ENCODE measurements at places on chromosomes 3 and 15.

GRCh38 chr3:101867511-101867910 lies 18.2 kb downstream of the NFKBIZ start:
- no peak for ATAC-seq

DNA sequence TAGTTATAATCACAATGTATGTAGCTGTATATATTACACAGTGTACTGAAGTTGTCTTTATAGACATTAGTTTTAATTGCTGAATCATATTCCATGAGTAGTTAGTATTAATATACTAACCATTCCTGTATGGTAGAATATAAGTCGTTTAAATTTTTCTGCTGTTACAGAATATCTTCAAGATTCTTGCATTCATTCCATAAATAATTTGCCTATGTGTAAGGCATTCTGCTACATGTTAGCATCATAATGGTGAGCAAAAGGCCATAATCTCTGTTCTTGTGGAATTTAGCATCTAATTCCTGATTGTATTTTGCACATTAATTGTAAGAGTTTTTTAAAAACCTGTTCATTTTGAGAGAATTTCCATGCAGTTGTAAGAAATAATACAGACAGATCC lies 14.1 kb downstream of the GYG1 start:
- no peak for ATAC-seq

DNA sequence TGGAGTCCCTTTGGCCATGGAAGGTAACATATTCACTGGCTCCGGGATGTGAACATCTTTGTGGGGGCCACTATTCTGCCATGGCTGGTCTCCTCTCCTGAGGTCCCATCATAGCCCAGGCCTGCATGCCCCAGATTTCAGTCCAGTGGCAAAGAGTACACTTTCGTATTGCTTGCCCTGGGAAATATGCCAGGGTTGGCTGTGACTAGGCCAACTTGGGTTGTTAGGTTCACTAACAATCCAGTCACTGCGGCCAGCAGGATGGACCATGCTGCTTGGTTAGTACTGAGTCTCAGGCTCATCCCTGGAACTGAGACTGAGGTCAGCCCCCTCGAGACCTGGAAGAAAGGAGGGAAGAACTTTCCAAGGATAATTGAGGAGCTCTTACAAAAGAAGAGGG lies 9.8 kb upstream of the EEFSEC start:
- no peak for ATAC-seq

- ATAC-seq: no peak
Observed at GRCh38 chr3:45670436-45670835, 18.8 kb upstream of the SACM1L start.

DNA sequence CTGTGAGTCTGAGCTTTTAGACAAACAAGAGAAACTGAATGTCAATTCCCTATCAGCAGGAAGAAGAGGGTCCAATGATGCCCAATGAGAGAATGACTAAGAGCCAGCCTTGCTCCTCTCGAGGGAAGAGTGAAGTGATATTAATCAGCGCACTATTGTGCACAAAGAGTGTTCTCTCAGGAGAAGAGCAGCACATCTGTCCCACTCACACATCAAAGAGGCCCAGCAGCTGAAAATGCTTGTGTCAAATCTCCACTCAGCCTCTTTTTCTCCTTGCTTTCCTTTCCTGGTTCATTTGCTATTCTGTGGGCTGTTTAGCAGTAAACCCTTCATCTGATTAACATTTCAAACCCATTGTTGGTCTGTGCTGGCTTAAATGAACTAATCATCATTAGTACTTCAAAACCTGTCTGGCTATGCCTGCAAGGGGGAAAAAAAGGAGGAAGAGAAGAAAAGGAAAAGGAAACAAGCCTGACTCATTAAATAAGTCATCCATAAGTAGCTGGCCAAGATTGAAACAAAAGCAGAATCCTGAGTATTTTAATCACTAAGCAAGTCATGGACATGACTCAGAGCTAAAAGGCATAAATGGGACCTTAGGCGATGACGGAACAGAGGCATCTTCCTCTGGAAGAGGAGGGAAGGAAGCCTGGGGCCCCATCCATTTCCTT lies 912.7 kb downstream of the TUSC7 start:
- ATAC-seq: no peak

GRCh38 chr3:170738766-170739165 lies 131.2 kb downstream of the RPL22L1 start:
- no peak for ATAC-seq

- no peak for ATAC-seq
Observed at GRCh38 chr3:143654906-143655305, 193.4 kb downstream of the SLC9A9 start.

DNA sequence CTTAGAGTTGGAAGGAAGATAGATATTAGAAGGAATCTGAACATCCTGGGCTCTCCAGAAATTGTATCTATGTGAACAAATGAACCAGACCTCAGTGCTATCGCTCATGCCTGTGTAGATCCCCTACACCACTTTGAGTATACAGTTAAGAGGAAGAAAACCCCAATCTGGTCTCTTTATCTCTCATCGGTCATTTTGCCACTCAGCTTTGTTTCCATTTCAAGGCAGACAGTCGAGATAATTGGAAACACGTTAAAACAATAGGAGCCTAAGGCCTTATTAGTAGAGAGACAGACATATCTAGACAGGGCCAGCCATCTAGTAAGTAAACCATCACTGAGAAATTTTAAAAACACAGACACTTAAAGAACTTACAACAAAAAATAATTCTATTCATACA lies 101.6 kb downstream of the MYLK start:
- no peak for ATAC-seq

DNA sequence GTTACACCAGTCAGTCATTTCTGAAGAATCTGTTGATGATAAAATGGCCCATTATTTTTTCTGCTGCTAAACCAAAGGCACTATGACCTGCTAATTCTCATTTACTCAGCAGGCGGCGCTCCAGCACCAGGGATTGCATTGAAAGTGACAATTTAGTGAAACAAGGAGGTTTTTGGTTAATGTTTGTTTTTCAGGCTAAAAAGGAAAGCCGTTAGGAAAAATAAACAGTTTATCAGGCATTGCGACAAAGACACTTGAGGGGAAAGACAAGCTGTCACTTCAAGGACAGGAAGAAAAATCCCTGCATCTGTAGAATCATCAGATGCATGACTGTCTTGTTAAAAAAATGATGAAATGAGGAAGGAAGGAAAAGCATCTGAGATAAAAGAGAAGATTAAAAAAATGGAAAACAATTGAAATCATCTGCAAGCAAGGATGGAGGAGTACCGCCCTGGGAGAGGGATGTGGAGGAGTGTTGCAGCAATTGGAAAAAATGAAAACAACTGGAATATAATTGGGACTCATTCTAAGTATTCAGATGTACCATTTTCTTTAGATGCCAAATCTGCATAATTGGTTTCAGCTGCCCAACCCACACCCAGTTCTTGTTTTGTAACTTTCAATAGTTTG lies 54.0 kb downstream of the NR1D2 start:
- no peak for ATAC-seq

DNA sequence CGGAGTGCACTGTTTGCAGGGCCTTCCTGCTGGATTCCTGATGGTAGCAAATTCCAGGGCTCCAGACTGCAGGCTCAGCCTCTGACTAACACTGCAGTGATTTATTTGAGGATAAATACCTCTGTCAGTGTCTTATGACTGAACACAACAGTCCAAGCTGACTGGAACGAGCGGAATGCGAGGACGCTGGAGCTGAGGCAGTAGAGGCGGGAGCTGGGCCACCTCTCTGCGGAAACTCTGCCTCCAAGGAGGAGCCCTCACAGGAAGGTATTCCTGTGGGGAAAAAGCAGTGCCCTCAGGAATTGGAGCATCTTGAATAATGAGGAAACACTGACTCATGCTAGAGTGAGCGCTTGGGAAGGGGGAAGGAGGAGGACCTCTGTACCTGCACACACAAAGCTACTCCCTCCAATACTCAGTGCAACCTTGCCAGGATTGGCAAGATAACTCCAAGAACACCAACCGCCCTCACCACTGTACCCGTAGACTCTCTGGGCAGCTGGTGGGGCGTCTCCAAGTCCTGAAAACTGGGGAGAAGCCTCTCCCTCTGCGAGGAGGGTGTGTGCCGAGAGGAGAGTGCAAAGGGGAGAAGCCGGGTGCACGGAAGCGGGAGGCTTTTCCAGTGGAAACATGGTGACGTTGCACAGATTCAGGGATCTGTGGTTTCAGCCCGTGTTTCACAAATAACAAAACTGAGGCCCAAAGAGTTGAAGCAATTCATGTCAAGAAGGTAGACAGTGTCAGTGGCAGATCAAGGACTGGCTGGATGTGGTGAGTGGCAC lies 43.0 kb downstream of the VGLL4 start:
- ATAC-seq: no peak

DNA sequence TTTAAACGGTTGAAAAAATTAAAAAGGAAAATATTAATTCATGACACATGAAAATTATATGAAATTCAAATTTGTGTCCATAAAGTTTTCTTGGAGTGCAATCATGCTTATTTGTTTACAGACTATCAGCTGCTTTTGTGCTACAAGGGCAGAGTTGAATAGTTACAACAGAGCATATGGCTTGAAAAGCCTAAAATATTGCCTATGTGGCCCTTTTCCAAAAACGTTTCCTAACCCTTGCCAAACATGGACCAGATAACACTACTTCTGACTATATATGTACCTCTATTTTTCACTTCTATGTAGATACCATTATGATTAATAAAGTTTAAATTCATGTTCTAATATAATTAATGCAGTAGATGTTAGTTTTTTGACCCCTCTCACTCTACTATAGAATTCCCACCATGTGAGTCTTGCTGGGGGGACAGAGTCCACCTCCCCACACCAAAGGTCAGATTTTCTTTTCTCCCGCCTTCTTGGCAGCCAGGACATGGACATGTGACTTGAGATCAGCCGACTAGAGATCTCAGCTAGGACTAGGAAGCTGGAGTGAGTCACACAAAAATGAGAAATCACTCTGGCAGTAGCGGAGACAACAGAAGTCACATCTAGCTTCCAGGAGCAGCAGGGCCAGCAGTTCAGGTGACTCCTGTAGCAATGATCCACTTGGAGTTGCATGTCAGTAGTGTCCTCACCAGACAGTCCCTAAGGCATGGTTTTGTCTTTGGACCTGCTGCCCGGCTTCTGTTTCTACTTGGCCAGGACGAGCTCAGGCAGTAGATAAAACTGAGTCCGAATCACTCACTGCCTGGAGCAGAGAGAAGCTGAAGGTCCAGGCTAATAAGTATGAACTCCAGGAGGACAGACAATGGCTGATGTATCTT lies 22.4 kb downstream of the CIAO2A start:
- no peak for ATAC-seq

DNA sequence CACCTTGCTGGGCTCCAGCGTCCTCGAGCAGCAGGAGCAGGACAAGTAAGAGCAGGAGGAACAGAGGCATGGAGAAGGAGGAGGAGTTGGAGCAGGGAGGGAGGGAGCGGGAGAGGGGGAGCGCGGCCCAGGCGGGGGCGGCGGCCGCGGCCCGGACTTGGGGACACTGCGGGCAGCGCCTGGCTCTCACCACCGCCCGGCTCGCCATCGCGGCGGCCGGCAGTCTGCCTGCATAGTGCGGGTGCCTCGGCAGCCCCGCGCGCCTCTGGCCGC lies 440 bp downstream of the DCBLD2 start:
- ATAC-seq: peak; percentile 4

DNA sequence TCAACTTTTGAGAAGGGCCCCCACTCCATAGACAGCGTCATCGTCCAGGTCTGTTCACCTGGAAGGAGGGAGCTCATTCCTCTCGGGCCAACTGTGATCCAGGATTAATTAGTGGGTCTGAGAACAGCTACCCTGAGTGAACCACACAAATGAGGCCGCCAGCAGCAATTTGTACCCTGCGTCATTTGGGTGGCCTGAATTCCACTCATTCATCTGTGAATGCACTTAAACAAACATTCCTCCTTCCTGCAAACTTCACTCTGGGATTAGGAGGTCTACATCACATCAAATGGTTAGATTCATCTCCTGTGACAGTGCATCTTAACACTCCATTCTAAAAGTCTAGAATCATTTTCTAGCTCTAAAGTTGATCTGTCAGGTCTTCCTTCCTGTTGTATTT lies 201.8 kb downstream of the GABRG3 start:
- ATAC-seq: no peak

DNA sequence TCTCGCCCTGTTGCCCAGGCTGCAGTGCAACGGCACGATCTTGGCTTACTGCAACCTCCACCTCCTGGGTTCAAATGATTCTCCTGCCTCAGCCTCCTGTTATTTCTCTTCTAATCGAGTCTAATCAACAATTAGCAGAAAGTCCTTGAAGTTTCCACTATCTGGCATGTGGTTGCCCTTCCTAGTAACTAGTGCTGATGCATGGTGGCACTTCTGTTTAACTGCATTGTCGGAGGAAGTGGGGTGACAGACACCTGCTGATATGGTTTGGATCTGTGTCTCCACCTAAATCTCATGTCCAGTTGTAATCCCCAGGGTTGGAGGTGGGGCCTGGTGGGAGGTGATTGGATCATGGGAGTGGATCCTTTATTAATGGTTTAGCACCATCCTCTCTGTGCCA lies 9.2 kb downstream of the CRTAP start:
- ATAC-seq: no peak

DNA sequence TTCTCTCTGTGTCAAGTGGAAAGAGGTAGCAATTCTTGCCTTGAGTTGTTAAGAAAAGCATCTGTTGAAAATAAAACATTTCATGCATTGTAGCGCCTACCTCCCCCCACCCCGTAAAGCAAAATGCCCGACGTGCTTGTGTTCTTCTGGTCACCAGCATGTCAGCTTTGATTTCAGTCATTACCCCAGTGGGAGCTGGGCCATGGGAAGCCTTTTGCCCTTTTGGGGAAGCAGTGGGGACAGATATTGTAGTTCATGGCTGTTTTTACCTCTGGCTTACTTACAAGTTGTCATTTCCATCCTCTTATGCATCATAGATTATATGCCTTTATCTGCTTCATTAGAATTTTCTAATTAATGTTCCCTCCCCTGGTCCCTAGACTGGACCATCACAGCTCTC lies 328.7 kb downstream of the RYR3 start:
- no peak for ATAC-seq

DNA sequence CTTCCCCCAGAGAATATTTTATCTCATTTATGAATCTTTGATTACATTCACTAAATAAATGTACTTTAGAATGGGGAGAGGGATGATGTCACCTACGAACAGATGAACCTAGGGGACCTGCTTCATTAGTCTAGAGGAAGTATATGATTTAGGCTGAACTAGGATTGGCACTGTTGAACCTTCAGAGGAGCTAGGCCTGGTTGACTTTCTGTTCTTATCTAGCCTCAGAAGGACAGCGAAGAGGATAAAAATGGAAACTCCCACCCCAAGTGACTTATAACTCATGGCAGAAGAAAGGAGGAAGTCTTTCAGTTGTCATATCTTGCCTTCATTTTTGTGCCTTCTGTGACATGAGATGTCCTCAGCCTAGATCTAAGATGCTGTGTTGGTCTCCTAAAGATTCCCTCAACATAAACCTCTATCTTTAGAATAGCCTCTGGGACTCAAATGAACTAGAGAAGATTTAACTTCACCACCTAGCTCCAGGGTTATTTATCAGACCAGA lies 42.6 kb downstream of the POLG start:
- ATAC-seq: no peak

- ATAC-seq: no peak
Observed at GRCh38 chr3:78353231-78353630, 1313.3 kb downstream of the ROBO2 start.

GRCh38 chr3:44359146-44359751 lies 20.7 kb downstream of the TCAIM start:
- no peak for ATAC-seq
